ENCODE measurements at places on chromosomes 1 and 21. TPM values are rescaled to one million over a fixed set of nuclear protein-coding genes. Genes with fewer than 3 reads are reported as not detected.

The WDR64 gene
- not detected for total RNA-seq

The CLDN17 gene
- total RNA-seq = not detected

The SVBP gene
- 18.1 TPM for total RNA-seq

The FCGR3A gene
- 4.6 TPM for total RNA-seq

The ERICH3 gene
- total RNA-seq = not detected

The ZNF678 gene
- 2.5 TPM for total RNA-seq

The REN gene
- not detected for total RNA-seq

The CD247 gene
- total RNA-seq = 0.58 TPM

DNA sequence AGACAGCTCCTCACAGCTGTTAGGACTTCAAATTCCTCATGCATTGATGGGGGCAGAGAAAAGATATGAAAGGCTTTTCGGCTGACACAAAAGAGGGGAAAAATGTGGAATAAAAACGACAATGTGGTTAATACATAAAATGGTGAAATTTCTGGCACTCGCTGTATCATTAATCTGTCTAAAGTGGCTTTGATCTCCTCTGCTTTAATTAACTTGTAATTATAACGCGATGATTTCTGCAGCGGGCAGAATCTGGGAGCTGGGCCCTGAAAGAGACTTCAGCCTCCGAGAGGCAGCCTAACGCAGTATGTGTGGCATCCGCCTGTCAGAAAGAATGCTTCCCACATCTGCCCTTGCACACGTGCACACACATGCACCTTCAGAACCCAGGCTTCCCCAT lies 144.1 kb upstream of the IGSF21 start:
- DNase-seq = no peak

DNA sequence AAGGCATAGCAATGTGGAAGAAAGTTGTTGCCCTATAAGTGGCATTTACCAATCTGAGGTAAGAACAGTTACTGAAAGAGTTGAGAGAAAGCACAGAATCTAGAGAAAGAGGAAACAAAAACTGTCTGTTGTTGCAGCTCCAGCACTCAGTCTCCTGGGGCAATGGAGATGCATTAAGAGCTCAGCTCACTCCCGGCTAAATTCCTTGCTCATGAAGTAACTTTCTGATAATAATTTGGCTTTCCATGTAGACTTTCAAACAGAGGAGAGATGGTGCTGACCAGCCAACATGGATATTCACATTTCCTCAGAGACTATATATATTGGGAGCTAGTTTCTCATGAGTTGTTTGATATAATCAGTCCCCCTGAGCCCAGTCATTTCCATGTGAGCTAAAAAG lies 135.3 kb downstream of the GDAP2 start:
- DNase-seq = no peak

DNA sequence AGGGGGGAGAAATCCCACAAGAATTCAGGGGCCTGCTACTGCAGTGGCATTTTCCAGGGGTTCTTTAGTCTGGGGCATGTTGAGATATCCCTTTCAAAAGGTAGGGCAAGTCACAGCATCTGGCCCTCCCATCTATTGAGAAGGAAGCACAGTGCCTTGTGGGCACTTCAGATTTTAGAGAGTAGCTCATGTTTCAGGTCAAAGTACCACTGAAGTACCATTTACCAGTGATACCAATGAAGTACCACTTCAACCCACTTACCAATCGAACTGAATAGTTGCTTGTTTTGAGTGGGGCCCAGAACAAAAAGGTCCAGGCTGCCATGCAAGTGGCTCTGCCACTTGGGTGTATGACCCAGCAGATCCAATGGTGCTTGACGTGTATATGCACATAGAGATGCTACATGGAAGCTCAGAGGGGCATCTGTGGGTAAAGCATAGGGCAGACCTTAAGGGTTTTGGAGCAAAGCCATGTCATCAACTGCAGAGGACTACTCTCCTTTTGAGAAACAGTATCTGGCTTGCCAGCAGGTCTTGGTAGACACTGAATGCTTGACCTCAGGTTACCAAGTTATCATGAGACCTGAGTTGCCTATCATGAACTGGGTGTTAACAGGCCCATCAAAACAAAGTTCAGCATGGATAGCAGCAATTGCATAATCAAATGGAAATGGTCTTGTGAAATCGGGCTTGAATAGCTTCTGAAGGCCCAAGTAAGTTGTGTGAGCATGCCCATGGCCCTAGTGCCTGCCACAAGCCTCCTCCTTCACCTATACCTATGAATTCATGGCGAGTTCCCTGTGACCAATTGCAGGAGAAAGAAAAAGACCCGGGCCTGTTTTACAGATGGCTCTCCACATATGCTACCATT lies 23.5 kb downstream of the PLA2G2D start:
- no peak for DNase-seq

GRCh38 chr1:10906866-10907519 lies 105.5 kb upstream of the TARDBP start:
- no peak for DNase-seq

Measured in lower leg skin (tissue), 4 donors.